ENCODE measurements at places on chromosomes 12 and 14. TPM values are rescaled to one million over a fixed set of nuclear protein-coding genes. Genes with fewer than 3 reads are reported as not detected.

- no peaks in the 10 kb centered on the region for H3K36me3 ChIP-seq
- no peaks in the 10 kb centered on the region for H3K27me3 ChIP-seq
- no peaks in the 10 kb centered on the region for H3K4me1 ChIP-seq
- H3K4me3 ChIP-seq: no peak overlapping the region
- DNase-seq: no peak
These were observed 1156.8 kb downstream of the SLC16A7 start for GRCh38 chr12:60752589-60752988.

GRCh38 chr14:39469094-39469710 is 37.0 kb upstream of the FBXO33 start:
- no peak for DNase-seq
- no peak overlapping the region for H3K4me3 ChIP-seq
- no peak overlapping the region for H3K27ac ChIP-seq
- no peaks in the 10 kb centered on the region for H3K27me3 ChIP-seq
- H3K4me1 ChIP-seq: no peaks in the 10 kb centered on the region

DNA sequence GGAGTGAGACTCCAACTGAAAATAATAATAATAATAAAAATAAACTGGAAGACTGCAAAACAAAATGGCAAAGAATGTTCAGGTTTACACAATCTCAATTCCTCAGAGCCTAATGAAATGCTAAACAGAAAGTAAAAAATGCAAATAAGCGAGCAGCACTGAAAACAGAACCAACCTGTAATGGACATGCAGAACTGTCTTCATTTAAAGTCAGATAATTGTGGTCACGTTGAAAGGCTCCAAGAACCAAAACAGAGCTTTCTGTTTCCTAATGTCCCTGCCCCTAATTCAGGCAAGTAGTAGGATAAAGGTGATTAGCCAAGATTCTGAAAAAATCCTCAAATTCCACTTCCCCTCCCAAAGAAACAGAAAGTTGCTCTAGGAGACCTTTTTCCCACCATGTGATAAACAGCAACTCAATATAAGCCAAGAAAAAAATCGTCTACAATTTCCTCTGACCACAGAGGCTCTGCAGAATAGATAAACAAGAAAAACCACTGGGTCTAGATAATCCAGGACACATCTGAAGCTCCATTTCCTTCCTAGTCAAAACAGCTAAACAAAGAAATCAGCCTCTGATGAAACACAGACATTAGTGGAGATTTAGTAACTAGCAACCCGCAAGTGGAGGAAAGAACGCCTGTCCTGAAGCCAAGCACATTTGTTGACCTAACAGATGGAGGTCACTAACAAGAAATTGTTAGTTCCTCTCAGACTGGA is 3.0 kb downstream of the MIS18BP1 start:
- H3K4me3 ChIP-seq: no peak overlapping the region
- H3K4me1 ChIP-seq: peaks cover 19% of the 10 kb centered on the region
- no peaks in the 10 kb centered on the region for H3K36me3 ChIP-seq
- peak; percentile 64 for DNase-seq
- H3K27ac ChIP-seq: no peak overlapping the region

- peaks cover 7% of the 10 kb centered on the region for H3K4me1 ChIP-seq
- H3K4me3 ChIP-seq: no peak overlapping the region
- no peaks in the 10 kb centered on the region for H3K27me3 ChIP-seq
- no peak overlapping the region for H3K27ac ChIP-seq
- H3K36me3 ChIP-seq: no peaks in the 10 kb centered on the region
These were observed 140.5 kb downstream of the KCNA5 start for GRCh38 chr12:5184186-5184585.

The ATP6V1D gene
- total RNA-seq: 40.9 TPM

The TEAD4 gene
- total RNA-seq: 28.5 TPM

The BMAL2 gene
- total RNA-seq: 2.6 TPM

- no peaks in the 10 kb centered on the region for H3K27me3 ChIP-seq
- peaks cover 6% of the 10 kb centered on the region for H3K4me1 ChIP-seq
- DNase-seq: no peak
These were observed 98.5 kb upstream of the TMPO start for GRCh38 chr12:98416845-98417244.

The TMEM132C gene
- 4.4 TPM for total RNA-seq

- no peaks in the 10 kb centered on the region for H3K36me3 ChIP-seq
- no peaks in the 10 kb centered on the region for H3K27me3 ChIP-seq
- DNase-seq: peak; percentile 85
These were observed 44.2 kb downstream of the KCTD10 start for GRCh38 chr12:109432842-109433304.

The TSPAN11 gene
- 0.26 TPM for total RNA-seq

DNA sequence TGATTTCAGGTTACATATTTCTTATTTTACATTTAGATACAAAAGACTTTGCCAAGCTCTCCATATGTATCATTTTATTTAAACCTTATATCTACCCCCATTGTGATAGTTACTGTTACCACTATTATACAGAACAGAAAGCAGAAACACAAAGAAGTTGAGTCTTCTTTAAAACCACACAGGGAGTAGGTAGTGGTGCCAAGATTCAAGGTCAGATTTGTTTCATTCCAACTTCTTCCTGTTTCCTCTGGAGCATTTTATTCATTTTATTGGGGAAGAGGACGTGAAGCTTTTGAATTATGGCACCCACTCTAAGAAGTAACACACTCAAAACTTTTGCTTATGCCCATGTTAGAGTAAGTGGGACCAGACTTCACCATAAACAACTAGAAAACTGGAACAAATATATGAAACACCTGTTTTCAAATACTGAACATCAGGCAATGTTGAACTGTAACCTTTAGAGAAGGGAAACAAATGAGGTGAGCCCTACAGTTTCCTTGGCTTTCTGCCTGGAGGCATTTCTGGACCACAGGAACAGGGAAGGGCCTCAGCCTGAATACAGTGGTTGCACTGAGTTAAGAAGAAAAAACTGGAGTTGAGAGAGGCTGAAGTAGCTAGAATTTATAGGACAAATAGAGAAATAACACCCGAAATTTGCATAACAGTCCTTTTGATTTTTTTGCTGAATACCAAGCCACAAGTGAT is 160.4 kb upstream of the SSTR1 start:
- no peak for DNase-seq
- no peak overlapping the region for H3K4me3 ChIP-seq
- H3K27ac ChIP-seq: no peak overlapping the region
- peaks cover 5% of the 10 kb centered on the region for H3K4me1 ChIP-seq
- H3K36me3 ChIP-seq: no peaks in the 10 kb centered on the region
- no peaks in the 10 kb centered on the region for H3K27me3 ChIP-seq

DNA sequence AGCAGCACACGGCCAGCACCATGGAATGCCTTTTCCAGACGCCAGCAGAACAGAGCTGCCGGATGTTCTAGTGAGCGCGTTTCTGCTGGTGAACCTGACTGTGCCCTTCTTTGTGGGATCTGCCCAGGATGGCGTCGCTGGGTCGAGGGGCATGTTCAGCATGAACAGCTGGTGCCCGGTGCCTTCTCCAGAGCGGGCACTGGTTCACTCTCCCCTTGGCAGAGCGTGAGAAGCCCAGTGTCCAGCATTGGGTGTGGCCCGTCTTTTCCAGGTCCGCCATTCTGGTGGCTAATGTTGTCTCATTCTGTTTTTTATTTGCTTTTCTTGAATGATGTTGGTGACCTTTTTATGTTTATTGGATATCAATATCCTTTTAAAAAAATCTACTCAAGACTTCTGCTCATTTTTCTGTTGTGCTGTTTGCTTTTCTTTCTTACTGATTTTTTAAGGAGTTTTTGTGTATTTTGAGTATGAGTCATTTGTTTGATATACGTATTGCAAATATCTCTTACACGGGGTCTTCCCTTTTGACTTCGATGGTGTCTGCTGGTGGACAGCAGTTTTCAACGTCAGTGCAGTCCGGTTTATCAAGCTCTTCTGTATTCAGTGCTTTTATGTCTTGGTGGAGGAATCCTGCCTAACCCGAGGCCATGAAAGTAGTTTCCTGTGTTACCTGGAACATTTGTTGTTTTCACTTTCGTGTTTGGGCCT is 74.3 kb downstream of the ADGRD1 start:
- H3K27me3 ChIP-seq: no peaks in the 10 kb centered on the region
- no peaks in the 10 kb centered on the region for H3K36me3 ChIP-seq
- no peak overlapping the region for H3K4me3 ChIP-seq
- H3K27ac ChIP-seq: no peak overlapping the region
- no peaks in the 10 kb centered on the region for H3K4me1 ChIP-seq
- DNase-seq: no peak

DNA sequence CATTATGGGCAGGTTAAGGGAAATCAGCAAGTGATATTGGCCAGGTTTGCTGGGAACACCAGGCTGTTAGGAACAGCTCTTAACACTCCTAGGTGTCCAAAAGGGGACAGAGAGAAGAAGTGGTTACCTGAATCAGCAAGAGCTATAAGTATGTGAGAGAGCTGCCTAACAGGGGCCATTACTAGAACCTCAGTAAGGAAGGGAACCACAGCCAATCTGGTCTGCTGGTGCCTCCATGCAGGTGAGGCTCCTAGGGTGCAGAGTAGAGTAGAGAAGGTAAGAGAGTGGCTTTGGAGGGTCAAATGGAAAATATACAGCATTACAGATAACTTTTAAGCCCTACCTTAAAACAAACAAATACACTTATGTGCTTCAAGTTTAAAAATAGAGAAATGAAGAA is 36.6 kb upstream of the CCT2 start:
- H3K36me3 ChIP-seq: no peaks in the 10 kb centered on the region
- H3K27ac ChIP-seq: no peak overlapping the region
- no peak for DNase-seq
- H3K4me3 ChIP-seq: no peak overlapping the region

DNA sequence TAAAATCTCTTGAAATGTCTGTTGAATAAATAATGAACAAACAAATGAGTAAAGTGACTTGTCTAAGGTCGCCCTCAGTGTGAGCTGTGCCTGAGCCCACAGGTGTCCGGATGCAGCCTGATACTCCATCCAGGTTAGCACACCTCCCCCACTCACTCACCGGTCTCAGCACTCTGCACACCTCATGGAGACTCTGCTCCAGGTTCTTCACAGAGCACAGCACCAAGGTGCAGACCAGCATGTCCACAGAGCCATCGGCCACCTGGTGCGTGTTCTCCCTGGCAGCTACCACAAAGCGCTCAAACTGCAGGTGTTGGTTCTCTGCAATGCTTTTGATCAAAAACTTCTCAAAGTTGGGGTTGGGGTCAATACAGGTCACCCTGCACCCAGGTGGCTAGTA is 4.1 kb upstream of the KRT7 start:
- H3K4me1 ChIP-seq: peaks cover 42% of the 10 kb centered on the region
- no peaks in the 10 kb centered on the region for H3K36me3 ChIP-seq
- DNase-seq: no peak

GRCh38 chr12:124217508-124218242 is 77.2 kb upstream of the RFLNA start:
- H3K36me3 ChIP-seq: no peaks in the 10 kb centered on the region
- peaks cover 3% of the 10 kb centered on the region for H3K4me1 ChIP-seq
- no peak overlapping the region for H3K27ac ChIP-seq

- H3K4me3 ChIP-seq: no peak within 1 kb of the TSS
- DNase-seq: peak; percentile 94
- no peaks in the 10 kb centered on the region for H3K27me3 ChIP-seq
- H3K27ac ChIP-seq: no peak within 1 kb of the TSS
- H3K36me3 ChIP-seq: no peaks in the 10 kb centered on the region
These were observed at the start of gene SMOC1 for GRCh38 chr14:69879175-69880043. TSS of gene SMOC1 (plus strand) at chr14:69879416. CDS start at chr14:69879679, 263 bp downstream.

GRCh38 chr14:73945159-73945670 is 4.7 kb downstream of the FAM161B start:
- H3K4me3 ChIP-seq: no peak overlapping the region
- H3K27me3 ChIP-seq: no peaks in the 10 kb centered on the region
- H3K4me1 ChIP-seq: peaks cover 22% of the 10 kb centered on the region
- H3K36me3 ChIP-seq: no peaks in the 10 kb centered on the region
